NCI-H2029 treated with DMSO at 0.1 percent for 48 hours (cell line): ENCODE measurements at places on chromosomes 2 and 18.
A peak's percentile ranks its signal among the peaks of the same experiment; 100 is the strongest.

DNA sequence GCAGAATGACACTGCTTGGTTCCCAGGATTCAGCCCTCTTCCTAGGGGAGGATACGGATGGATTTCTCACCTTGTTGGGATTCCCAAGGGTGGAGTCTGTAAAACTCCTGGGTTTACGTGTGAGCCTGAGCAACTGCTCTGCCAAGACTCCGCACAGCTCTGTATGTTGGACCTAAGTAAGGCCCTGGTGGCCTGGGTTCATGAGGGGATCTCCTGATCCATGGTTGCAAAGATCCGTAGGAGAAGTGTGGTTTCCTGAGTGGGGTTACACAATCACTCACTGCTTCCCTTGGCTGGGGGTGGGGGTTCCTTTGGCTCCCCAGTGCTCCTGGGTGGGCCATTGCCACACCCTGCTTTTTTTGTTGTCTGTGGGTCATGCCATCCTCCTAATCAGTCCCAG, 37.7 kb downstream of the ANKRD12 start:
- no peak for DNase-seq

DNA sequence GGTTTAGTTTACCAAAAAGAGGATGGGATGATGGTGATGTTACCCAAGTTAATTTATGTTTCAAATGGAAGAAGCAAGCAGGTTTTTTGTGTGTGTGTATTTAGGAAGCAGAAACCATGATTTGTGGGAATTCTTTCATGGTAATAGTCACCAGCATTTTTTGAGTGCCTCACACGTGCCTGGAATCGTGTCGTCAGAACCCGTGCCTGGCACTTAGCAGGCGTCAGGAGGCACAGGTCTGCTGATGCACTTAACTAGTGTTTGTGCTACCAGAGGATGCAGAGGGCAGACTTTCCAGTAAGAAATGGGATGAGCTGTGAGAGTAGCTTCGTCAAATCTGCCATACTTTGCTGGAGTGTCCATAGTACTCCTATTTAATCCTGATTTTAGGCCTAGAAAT, 41.1 kb downstream of the LYPD6 start:
- DNase-seq: no peak

DNA sequence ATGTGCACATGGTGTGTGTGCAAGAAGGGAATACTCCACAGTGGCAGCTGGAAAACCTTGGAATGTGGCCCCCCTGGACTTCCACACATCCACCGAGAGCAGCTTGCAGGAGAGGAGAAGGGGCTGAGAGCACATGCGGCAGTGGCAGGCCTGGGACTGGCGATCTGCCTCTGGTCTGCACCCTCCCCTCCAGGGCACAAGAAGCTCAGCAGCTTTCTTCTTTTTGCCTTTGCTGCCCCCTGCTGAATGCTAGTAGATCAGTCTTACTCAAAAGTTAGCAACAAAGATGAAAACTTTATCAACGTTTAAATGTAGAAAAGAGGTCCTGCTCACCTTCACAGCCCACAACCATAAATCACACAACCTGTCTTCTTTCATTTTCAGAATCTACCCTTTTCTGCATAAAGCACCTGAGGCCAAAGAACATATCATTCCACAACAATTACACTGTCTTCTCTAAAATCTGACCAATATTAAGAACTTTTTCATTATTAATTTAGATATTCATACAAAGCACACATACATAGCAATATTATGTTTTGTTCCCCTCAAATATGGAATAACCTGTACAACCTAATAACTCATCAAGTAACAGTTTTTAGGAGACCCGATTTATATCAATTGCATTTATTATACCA, 34.6 kb downstream of the TGFBRAP1 start:
- DNase-seq: no peak

- DNase-seq: peak; percentile 73
These were observed 172.8 kb upstream of the RBMS1 start for GRCh38 chr2:160666154-160667060.
